ENCODE measurements at places on chromosomes 2 and 18.

DNA sequence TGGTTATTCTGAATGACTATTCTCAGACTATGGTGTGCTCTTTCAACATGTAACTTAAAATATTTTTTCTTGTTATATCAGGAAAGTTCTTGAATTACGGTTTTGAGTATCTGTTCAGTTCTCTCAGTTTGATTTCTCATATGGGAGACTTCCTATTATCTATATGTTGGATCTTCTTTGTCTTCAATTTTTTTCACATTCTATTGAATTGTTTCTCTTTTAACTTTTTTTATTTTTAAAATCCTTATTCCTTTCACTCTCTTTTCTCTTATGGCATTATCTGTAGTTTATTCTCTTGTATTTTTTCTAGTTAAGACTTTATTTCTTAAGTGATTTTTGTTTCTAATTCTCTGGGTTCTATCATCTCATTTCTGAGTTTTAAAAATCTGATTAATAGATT is 252.8 kb upstream of the STON1 start:
- no peak for DNase-seq

GRCh38 chr2:56331810-56332209 is 148.0 kb downstream of the CCDC85A start:
- DNase-seq = no peak

DNA sequence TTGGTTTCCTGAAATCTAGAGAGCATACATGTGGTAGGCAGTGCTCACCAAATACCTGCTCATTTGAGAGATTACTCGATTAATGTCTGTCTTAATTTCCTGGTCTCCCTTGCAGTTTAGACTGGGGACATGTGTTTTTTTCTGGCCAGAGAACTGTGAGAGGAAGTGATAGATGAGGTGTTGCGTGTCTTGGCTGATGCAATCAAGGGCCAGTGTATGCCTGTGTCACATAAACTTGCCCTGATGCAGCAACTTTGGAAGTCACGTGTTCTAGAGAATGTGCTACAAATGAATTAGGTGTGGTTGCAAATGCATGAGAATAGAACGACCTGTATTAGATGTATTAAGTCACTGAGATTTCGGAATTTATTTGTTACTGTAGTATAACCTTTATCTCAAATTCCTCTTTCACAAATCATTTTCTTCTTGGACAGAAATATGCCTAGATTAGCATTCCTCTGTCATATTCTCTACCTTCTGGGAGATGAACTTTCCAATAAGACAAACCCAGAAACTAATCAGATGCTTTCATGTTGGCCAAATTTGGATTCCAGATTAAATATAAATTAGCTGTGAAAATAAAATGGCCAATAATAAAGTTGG is 9.9 kb upstream of the IL1A start:
- DNase-seq = no peak

GRCh38 chr18:26487437-26487836 is 60.9 kb downstream of the KCTD1 start:
- no peak for DNase-seq

DNA sequence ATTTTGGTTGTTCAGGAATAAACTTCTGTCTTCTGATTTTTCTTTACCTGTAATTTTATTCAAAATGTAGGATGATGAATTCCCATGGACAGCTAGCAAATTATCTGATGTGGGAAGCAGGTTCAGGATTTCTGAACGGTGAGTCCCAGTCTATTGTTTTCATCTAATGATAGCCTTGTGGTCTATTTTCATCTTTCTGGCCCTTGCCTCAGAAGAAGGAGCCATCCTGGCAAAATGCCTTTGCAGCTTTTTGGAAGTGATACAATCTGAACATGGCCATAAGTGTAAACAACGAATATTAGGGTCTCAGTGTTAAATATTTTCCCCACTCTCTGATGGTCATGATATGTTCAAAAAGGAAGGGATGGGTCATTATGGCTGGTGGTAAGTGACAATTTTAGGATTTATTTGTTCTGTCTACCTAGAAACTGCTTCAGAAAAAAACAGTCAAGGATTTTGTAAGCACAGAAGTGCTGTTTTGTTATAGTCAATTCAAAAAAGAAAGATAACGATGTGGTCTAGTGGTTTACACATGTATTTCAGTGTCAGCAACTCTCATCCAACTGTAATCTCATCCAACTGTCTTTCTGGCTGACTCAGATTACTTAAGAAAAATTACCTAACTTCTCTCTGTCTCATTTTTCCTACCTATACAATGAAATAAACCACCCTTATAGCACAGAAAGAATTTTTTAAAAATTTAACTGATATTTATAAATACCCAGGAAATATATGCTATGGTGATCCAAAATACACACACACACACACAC is 272.6 kb upstream of the ERBB4 start:
- no peak for DNase-seq

- DNase-seq = peak; percentile 56
Observed at GRCh38 chr18:34695310-34695709, 14.8 kb upstream of the DTNA start.

GRCh38 chr2:104793966-104794365 is 59.9 kb upstream of the POU3F3 start:
- DNase-seq = no peak

- peak; percentile 86 for DNase-seq
Observed at GRCh38 chr2:97699765-97700444, 13.5 kb upstream of the ZAP70 start.

- peak; percentile 92 for DNase-seq
Observed at GRCh38 chr2:10668402-10669012, 21.3 kb downstream of the NOL10 start.

- DNase-seq = no peak
Observed at GRCh38 chr18:50334546-50335152, 40.2 kb upstream of the SKA1 start.

DNA sequence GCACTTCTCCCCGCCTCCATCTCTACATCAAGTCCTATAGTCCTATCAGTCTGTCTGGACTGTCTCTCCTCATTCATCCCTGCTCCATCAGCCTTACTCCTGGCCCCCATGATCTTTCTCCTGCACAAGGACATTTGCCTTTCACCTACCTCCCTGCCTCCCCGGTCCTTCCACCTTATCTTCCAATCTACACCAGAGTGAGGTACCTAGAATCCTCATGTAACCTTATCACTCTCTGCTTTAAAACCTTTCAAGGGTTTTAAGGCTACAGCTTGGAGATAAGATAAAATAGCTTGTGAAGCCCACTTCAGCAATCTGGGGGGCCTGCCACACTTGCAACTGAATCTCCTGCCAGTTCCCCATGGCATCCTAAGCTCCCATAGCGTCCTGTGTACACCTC is 12.8 kb downstream of the CDC42EP3 start:
- no peak for DNase-seq

DNA sequence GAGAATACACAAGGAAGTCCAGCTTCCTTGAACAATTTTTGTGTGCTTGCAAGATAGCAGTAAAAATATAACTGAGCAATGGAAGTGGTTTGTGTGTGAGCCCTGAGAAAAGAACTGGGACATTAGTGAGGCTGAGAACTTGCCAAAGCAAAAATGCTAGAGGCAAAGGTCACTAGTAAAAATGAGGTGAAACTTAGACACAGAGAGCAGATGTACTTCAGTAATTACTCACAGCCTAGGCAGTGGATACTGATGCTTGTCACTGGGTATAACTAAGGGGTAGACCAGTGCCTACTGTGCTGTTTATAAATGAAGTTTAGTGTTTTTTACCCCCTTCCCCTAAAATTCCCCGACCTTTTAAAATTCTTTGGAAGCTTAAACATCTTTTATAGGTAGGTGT is 450.1 kb downstream of the LPIN1 start:
- no peak for DNase-seq

DNA sequence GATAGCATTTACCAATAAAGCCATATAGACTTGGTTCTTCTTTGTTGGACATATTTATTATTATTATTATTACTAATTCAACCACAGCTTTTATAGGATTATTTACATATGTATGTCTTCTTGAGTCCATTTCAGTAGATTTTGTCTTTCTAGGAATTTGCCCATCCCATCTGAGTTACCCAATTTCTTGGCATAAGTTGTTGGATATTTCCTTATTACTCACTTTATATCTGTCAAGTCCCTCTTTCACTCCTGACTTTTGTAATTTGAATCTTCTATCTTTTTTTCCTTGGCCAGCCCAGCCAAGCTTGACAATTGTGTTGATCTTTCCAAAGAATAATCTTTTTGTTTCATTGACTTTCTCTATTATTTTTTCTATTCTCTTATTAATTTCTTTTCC is 543.7 kb downstream of the SUCLG1 start:
- DNase-seq = no peak

- no peak for DNase-seq
Observed at GRCh38 chr2:225452677-225453076, 53.2 kb downstream of the NYAP2 start.

DNA sequence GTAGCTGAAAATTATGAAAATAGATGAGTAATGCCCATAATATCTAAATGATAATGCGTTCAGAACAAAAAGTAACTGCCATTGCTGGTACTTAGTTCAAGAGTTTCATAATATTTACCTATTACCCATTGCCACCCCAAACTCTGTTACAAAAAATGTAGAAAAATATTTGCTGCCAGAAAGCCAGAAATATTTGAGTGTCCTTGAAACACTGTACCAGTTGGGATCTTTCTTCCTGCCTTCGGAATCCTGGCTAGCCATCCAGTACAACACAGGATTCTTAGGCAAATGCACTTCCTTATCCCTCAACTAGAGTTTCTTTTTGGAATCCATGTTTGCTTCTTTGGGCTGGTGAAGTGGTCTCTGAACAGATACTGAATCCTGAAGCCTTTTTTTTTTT is 207.1 kb downstream of the MCFD2 start:
- DNase-seq = no peak

DNA sequence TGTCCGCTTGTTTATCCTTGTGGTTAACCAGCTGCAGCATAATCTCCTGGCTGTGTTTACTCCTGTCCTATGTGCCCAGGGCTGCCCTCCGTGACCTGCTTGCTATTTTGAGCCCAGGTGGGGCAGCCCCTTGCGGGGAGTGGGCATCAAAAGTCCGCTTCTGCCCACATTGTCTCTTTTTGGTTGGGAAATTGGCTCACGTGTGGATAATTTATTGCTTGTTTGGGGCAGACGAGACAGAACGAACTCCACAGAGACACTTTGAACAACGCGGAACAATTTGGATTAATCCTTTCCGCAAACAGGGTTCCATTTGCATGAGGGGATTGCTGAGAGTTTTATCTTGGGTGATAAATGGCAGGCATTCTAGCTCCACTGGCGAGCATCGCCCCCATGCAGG is 8.1 kb upstream of the CXCR4 start:
- no peak for DNase-seq

DNA sequence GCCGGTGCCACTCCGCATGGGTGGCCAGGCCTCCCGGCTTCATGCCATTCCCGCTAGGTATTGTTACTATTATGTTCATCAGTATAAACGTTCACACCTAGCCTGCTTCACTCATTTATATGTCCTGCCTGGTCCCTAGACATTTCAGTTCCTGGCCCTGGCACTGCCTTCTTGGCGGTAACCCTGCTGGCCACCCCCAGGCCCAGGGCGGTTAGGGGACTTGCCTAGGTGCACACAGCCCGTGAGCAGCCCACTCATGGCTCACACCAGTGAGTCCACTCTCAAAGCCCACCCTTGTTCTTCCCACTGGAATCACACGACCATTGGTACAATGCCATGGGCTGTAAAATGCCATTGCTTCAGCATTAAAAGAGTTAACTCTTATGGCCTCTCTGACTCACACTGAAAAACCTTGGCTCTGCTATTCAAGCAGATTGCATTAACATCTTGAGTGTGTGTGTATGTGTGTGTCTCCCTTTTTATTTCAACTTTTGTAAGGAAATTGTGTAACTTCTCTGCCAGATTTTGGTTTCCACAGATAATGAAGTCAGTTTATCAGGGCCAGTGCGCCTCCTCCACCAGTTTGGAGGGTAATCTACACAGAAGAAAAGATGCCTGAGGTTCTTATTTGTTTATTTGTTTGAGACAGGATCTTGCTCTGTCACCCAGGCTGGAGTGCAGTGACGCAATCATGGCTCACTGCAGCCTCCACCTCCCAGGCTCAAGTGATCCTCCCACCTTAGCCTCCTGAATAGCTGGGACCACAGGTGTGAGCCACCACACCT is 74.2 kb downstream of the RAB31 start:
- DNase-seq = no peak

GRCh38 chr18:22168360-22168921 is 948 bp upstream of the GATA6 start:
- DNase-seq = peak; percentile 77

DNA sequence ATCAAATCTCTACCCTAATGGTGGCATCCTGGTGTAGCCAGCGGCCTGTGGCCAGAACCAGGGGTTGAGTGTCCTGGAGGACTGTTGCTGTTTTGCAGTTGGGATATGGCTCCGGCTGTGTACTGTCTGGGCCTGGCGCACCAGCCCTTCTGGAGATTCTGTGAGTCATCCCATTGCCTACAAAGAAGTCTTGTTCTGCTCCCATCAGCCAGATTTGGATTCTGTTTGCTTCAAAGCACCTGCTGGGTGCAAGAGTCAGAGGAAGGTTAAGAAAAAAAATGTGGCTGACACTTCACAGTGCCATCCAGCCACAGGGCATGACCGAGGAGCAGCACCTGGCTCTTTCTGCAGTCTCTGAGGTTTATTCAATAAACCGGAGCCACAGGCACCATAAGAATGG is 41.0 kb upstream of the ASAP2 start:
- DNase-seq = no peak

- DNase-seq = no peak
Observed at GRCh38 chr2:25497918-25498407, 156.2 kb upstream of the DNMT3A start.

DNA sequence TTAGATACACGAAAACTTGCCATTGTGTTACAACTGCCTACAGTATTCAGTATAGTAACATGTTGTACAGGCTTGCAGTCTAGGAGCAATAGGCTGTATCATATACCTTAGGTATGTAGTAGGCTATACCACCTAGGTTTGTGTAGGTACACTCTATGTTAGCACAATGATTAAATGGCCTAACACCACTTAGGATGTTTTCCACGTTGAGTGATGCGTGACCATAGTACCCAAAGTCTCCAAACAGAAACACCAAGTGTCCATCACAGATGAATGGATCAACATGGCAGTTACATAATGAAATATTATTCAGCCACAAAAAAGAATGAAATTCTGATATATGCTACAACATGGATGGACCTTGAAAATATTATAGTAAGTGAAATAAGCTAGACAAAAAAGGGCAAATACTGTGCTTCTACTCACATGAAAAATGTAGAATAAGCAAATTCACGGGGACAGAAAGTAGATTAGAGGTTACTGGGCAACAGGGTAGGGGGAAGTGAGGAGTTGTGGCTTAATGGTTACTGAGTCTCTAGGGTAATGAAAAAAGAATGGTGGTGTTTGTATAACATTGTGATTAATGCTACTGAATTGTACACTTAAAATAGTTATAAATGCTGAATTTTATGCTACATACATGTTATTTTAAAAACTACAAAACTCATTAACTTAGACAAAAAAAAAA is 62.6 kb downstream of the TMEM131 start:
- no peak for DNase-seq

DNA sequence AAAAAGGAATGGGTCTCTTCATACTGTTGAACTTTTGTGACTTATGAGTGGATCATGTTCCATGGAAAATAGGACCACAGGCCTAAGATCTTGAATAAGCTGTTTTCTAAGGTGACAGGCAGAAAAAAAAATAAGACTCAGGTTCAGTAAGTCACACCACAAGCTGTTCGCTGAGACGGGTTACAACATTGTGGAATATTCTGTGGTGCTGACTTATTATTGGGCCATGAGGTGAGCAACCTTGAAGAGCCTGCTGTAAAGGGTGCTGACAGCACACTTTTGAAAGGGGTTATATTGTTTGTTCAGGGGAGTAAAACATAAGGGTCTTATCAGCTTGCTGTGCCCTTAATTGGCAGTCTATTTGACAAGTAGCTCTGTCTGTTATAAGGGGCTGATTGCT is 439.8 kb upstream of the SLC14A2 start:
- DNase-seq = no peak

Measured in eye (tissue), 1 donor.